ENCODE measurements at places on chromosomes 1 and 21.
A peak's percentile ranks its signal among the peaks of the same experiment; 100 is the strongest.

DNA sequence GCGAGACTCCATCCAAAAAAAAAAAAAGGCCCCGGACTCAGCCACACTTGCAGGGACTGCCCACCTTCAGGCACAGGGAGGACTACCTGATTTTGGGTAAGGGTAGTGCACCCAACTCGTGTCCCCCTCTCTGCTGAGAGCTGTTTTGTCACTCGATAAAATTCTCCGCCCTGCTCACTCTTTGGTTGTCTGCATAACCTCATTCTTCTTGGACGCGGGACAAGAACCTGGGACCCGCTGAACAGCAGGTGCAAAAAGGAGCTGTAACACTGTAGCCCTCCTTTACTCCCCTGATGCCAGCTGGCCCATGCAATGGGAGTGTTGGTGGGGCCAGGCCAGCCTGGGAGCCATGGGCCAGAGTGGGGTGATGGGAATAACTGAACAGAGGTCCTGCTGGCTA, 10.6 kb downstream of the S100B start:
- no peak for DNase-seq

GRCh38 chr1:37478890-37479254, 4.5 kb downstream of the ZC3H12A start:
- no peak for DNase-seq

GRCh38 chr1:221809091-221810029, 67.5 kb upstream of the DUSP10 start:
- no peak for DNase-seq

DNA sequence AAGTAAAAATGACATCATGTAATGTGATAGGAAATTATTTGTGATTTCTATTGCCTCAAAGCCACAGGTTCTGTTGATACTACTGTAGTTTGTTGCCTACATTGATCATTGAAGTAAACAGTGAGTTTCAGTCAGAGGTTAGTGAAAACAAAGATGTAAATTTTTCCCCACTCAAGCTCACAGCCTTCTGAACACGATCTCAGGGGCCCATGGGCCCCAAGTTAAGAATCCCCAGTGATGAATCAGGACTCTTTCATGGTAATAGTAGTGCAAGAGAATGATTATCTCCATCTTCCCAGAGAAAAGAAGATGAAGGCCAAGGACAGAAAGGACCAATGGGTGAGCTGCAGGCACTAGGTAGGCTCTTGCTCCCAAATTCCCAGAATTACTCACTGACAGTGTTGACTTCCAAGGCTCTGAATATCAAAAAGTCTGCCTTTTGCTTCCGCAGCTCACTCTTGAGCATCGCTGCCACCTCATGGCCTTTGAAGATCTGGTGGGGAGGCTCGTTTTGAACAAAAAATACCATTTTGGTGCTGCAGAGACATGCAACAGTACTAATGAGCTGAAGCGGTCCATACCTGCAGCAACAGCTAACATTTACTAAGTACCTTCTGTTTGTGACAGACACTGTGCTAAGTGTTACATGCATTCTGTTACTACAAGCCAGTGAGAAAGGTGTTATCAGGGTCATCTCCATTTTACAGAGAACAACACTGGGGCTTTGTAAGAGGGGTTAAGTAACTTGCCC, 113.3 kb downstream of the KIAA0319L start:
- no peak for DNase-seq

- DNase-seq = peak; percentile 97
Measured at GRCh38 chr1:33342041-33342723, 21.3 kb upstream of the A3GALT2 start.

DNA sequence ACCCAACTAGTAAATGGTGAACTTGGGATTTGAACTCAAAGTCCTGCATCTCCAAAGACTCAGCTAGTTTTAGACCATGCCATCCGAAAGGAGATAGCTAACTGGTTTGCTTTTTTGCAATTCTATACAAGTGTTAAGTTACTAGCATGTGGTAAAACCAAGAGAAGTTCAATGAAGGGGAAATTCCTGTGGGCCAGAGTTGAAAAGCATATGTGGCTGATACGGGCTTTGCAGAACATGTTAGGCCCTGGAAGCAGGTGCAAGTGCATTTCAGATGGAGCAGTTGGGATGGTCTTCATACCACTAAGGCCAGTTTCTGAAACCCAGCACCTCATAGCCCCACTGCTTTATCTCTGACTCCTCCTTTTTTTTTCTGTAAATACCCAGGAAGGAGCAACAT, 620.9 kb downstream of the PLPP3 start:
- no peak for DNase-seq

DNA sequence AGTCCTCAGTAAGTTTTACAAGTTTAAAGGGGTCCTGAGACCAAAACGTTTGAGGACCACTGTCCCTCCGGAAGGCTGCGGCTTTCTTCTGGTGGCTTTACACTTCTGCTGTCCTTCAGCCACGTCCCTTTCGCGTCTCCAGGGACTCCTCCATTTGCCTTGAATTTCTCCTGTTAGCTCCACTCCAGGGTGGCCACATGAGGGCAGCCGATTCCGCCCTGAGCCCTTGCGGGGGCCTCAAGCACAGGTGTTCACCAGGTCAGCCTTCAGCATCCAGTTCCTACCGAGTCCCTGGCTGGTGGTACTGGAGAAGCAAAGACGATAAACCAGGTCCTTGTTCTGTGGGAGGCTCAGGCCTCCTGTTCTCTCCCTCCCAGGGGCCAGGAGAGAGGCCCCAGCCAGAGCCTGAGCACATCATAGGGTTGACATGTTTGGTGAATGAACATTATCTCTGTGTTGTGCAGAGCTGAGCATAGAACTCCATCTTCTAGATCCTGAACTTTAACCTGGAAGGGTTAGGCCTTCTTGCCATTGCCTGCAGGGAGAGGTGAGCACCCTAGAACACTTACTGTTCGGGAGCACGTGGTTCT, 27.4 kb upstream of the COQ8A start:
- DNase-seq = no peak

- DNase-seq = no peak
Measured at GRCh38 chr1:36458910-36459309, 5.3 kb downstream of the MRPS15 start.

GRCh38 chr1:26829184-26829911, 2.9 kb downstream of the ZDHHC18 start:
- DNase-seq = no peak

DNA sequence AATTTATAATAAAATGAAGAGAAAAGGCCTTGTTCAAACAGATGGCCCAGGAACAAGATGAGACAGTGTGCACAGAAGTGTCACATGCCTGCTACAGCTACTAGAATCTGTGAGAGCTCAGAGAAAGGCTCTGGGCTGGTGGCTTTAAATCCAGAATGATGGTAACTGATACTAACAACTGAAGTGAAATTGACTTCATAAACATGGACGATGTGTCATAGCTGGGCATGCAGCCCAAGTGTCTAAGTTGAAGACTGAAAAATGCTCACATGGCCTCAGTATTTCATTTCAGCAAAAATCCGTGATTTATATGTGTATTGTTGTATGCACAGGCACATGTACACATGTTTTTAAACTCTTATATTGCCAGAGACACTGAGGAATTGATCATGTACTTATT, 208.3 kb upstream of the RUNX1 start:
- peak; percentile 73 for DNase-seq

- DNase-seq = no peak
Measured at GRCh38 chr1:2998503-2999100, 22.7 kb upstream of the ACTRT2 start.

DNA sequence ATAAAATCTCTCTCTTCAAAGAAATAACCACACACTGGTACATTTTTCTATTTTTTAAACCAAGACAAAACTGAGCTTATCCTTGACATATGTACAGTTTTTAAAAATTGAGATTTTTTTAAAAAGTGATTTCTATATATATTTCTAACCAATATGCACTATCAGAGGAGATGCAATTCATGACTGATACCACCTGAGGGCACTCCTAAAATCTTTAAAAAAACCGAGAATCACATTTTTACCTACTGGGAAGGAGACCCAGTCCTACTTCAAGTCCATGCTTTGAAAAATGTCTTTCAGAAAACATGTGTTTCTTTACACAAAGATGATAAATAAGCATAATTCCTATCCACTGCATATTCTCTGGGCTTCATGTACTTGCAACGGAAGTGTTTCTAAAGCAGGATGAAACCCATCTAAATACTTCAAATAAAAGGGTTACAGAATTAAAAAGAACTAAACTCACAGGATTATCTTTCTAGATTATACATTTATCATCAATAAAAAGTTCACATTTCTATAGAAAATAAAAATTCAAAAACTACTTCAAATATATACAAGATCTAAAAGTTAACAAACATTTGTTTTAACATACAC, 98.6 kb downstream of the ENAH start:
- no peak for DNase-seq

GRCh38 chr1:225427235-225428067, at the start of gene LBR:
TSS of gene LBR (minus strand) at chr1:225428038. CDS start at chr1:225424075, 3,963 bp downstream.
- DNase-seq = no peak

DNA sequence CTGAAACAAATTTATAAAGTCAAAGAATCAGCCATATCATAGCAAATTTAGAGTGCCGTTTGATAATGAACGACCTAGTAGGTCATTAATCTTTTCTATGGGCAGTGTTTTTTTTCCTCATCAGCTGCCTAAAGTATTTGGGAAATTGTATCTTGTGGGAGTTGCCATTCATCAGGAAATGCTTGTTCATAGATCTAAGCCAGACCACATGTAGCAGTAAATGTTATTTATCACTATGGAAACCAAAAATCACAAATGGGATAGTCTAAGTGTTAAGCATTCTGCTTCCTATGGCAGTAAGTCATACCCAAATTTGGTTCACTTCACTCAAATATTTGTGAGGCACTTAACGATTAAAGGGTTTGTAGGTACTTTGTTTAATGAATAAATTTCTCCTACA, 52.9 kb downstream of the LRRC8D start:
- DNase-seq = no peak

DNA sequence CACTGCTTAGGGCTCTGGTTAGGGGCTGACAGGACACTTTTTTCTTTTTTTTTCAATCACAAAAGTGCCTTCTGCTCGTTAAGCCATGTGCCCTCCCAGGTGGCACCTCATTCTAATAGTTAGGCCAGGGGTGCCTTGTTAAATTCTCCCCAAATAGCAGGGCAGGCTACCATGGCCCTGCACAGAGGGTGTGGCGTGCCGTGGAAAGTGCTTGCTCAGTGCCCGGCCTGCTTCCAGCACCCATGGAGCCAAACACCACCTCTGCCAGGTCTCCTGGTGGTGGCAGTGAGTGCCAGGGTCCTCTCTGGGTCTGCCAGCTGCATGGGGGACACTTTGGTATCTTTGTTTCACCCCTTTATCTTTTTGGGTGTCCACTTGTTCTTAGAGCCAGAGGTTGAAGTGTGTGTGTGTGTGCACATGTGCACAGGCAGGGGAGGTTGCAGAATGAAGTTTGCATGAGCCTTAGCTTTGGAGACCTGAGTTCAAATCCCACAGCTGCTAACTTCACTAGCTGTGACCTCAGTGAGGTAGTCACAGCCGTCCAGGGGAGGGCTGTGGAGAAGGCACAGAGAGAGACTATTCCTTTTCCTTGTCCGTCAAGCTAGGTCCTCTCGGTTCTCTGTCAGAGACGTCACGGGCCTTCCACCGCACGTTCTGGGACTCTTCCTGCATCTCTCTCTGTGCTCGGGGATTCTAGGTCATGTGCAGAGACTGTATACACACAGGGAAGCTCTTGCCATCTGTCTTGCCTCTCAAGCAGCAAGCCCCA, 39.9 kb upstream of the CSF3R start:
- DNase-seq = no peak

DNA sequence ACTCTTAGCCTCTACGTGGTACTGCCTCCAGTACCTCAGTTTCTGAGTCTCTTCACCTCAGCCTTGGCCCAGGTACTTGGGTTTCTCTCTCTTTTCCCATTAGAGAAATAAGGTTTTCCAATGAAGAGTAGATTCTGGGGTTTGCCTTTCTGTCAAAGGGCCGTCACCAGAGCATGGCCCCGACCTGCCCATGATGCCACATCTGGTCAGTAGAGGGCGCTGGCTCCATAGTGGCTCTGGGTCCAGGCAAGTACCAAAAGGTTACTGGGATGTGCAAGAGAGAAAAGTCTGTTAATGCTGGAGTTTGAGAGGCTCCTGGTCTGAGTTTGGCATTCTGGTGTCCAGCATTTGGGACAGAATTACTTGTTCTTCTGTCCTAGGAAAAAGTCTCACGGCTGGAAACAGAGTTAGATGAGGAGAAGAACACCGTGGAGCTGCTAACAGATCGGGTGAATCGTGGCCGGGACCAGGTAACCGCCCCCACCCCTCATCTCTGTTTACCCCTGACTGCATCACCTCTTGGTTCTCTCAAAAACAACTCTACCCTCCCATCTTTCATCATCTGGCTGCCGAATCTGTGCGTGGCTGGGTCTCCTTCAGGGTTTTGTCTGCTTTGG, 5.3 kb upstream of the TUFT1 start:
- no peak for DNase-seq

DNA sequence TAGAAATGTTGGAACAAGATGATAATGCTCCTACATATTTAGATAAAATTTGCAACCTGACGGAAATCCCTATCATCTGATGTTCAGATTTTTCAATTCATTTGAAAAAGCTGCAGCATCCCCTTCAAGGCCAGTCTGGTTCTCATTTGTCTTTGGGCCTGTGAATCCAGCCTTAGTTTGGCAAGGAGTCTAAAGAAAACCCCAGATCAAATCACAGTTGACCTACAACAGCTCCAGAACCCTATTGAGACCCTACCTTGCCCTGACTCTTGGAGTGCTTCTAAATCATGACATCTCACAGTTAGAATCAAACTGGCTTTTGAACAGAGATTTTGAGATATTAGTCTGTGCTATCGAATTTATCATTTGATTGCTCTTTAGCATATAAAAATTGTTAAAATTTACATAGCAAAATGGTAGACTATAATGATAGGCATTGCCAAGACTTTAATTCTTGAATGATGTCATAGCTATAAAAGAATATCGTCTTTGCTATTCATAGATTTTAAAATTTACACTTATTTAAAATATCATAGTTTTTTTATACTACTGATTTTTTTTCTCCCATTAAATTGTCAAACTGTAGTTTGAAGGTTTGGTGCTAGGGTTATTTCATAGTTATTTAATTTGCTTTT, 2.2 kb downstream of the PPP2R5A start:
- no peak for DNase-seq

DNA sequence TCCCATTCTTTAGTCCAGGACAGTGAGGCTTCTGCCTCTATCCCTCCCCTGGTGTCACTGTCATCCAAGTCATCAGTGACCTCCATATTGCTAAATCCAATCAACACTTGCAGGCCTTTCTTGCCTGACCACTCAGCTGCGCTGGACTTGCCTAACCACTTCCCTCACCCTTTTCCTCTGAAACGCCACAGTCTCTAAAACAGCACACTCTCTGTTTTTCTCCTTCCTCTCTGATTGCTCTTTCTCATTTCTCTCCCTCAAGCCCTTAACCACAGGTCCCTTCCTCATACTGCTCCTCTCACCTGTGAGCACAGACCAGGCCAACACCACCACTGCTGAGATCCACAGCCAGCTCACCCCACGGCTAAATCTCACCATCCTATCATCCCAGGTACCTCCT, 17.5 kb downstream of the TAL1 start:
- DNase-seq = no peak

- no peak for DNase-seq
Measured at GRCh38 chr1:220796530-220796929, 9.8 kb downstream of the MTARC1 start.

- DNase-seq = no peak
Measured at GRCh38 chr1:40768146-40768990, 15.2 kb upstream of the KCNQ4 start.

- DNase-seq = no peak
Measured at GRCh38 chr1:194114288-194114687, 927.9 kb upstream of the B3GALT2 start.

Data from kidney epithelial cell (primary cell).